ENCODE measurements at places on chromosomes 5 and 9.

DNA sequence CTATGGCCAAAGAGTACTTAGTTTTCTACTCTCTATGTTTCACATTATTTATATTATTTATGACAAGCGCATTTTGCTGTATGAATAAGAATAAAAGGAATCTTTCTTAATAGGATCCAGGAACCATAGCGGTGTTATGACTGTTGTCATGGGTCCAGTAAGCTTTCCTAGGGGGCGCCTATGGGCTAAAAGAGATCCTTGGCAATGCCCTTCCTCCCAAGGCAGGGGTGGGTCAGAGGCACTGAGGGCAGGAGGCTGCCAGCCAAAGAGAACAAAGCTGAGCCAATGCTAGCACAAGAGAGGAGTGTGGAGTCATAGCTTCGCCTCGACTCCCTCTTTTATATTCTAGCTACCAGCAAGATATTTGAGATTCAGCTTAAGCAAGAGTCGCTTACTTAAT lies 98.4 kb upstream of the GNAQ start:
- DNase-seq = no peak

DNA sequence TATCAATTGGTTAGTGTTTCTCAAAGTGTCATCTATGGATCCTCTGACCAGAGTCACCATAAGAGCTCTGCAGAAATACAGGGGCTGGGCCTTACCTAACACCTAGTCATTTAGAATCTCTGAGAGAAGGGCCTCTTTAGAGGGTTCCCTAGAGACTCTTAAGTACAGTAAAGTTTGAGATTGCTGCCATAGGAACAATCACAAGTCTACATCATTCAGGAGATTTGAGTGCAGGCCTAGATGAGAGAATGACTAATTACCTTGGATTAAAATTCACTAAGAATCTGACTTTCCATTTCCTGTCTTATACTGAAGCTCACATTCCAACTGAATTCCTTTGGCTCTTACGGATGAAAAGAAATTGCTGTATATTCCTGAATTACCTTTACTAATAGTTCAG lies 182.1 kb upstream of the PTGER4 start:
- DNase-seq = no peak

GRCh38 chr5:172984244-172984953 lies 828 bp downstream of the ATP6V0E1 start:
- peak; percentile 40 for DNase-seq

DNA sequence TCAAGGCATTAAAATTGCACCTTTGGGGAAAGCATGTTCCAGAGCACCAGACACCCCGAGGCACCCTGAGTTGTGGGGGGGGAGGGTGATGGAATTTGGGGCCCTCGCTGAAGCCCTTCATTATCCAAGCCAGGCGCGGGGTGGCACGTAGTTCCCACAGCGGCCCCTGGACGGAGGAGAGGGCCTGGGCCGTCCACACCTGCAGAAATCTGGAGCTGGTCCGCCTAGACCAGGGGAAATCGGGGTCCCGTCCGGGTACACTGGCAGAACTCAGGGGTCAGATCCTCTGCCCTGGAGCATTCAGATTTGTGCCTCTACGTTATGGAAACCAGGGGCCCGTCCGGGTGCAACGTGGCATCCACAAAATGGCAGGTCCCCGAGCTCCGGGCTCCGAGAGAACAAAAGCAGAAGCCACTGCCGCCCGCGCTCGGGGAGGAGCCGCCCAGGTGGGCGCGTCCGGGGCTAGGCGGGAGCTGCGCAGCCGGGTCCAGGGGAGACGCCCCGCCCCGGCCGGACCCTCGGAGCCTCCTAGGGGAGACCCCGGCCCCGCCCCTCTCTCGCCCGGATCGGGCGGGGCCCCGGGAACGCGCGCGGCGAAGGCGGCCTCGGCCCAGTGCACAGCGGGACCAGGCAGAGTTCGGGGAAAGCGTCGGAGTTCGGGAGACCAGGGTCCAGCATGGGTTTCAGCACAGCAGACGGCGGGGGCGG lies at the start of gene PLEKHG4B:
Gene PLEKHG4B, plus strand, starts transcription at position 613 of the 708 bp plus-strand sequence. Its CDS starts 64 bp downstream, at position 677.
- DNase-seq = peak; percentile 86

DNA sequence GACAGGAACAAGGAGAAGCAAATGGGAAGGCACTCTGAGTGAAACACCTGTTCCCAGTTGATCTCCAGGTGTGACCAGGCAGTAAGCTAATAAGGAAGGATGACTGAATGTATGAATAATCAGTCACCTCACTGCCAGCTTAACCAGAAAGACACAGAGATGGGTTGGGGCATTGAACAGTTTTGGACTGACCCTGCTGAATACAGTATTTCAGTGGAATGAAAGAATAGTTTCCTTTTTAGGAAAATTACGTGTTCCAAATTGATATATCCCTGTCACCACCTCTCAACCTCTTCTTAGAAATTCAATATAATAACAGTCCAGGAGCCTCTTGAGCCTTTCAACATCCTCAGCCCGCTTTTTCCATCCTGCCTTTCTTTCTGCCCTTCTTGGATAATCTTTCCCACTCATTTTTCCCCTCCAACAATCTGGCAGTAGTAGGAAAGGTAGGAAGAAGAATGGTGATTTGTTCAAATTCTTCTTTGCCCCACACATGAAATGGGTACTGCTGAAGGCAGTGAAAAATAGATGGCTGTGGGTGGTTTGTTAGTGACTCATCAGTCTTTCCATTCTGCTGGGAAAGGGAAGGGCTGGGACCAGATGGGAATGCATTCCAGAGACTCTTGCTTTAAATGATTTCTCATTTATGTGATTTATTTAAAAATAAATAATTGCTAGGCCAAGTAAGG lies 117.9 kb downstream of the ZSWIM6 start:
- DNase-seq = no peak

DNA sequence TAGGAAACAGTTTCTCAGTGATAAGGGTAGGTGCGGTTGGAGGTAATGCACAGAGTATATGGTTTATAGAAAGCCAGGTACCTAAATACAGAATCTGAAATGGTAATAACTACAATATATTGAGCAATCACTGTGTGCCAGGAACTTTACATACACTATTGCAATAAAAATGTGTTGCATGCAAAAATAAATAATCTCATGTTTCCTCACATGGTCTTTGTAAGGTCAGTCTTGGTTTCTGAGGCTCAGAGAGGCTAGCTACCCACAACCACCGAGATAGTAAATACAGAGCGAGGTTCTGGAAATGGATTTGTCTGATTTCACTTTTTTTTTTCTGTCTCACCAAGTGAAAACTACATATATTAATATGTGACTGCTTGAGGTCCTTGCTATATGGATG lies 128.9 kb downstream of the CAMK4 start:
- DNase-seq = no peak

DNA sequence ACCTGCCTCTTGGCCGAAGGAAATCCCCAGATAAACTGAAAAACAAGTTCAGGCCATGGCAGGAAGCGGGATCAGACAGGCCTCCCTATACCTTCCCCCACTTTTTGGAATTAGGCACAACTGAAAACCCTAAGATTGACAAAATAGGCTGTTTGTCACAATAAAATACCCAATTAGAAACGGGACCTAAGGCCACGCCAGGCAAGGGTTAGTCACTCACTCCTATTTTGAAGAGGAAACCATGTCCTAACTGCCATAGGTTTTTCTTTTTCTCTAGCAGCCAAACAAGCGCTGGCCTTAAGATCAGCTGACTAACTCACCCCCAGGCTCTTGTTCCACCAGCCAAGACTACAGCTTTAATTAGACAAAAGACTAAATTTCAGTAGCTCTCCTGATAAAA lies 11.9 kb downstream of the FBP2 start:
- DNase-seq = no peak

DNA sequence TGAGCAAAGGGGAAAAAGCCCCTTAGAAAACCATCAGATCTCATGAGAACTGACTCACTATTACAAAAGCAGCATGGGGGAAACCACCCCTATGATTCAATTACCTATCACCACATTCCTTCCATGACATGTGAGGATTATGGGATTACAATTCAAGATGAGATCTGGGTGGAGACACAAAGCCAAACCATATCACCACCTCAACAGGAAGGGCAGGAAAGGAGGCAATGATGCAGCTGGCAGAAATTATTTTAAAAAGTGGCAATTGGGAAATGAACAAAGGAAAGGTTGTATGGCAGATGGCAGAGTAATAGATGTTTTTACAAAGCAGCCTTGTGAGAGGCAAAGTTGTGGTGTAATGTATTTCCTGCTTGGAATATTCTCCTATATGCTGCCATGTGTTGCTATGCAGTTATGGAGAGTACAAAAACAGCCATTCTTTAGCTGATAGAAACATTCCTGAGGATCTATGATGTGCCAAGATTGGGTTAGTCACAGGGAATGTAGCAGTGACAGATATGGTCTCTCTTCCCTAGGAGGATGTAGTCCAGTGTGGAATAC lies 138.8 kb downstream of the SMC2 start:
- DNase-seq = no peak

DNA sequence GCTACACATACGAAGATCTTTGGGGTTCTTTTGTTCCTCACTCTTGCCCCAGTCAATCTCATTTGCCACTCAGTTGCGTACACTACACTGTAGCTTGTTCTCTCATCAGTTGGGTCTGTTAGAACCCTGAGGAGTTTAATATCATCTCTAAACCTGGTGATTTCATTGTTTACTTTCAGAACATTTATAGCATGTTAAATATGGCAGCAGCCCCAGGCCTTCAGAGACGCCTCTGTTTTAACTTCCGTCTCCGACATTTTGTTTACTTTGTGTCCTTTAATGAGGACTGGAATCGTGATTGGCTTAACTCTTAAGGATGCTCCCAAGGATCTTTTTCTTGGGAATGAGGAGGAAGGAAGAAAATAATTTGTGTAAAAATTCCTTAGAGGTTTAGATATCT lies 510.1 kb downstream of the NR2F1-AS1 start:
- DNase-seq = no peak

DNA sequence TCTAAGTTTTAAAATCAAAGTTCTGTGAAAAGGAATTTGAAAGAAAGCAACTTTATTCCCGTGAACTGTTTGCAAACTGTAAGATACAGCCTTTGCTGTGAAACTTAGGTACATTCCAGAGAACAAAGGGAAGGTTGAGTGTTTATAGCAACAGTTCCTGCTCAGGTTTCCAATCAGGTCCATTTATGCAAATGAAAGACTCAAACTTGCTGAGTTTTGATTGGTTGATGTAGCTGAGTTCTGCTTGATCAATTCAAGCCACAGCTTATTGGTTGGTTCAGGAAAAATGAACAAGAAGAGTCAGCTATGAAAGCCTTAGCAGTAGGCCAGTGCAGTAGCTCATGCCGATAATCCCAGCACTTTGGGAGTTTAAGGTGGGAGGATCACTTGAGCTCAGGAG lies 37.9 kb downstream of the SLC27A6 start:
- no peak for DNase-seq

GRCh38 chr5:68200288-68200687 lies 15.3 kb upstream of the PIK3R1 start:
- no peak for DNase-seq

GRCh38 chr5:167835146-167835545 lies 456.3 kb upstream of the WWC1 start:
- no peak for DNase-seq

GRCh38 chr9:134619448-134619982 lies 22.1 kb upstream of the COL5A1 start:
- DNase-seq = no peak

GRCh38 chr9:93126825-93127368 lies 7.2 kb downstream of the NINJ1 start:
- DNase-seq = no peak

DNA sequence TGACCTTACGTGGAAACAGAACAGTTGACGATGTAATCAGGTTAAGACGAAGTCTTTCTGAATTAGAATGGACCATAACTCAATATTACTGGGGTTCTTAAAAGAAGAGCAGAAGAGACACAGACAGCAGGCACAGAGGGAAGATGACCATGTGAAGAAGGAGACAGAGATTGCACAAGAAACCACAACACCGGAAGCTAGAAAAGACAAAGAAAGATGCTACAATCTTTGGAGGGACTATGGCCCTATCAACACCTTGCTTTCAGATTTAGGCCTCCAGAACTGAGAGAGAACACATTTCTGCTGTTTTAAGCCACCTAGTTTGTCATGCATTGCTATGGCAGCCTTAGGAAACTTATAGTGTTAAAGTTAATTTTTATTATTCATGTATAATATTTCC lies 27.1 kb downstream of the CDH9 start:
- no peak for DNase-seq

DNA sequence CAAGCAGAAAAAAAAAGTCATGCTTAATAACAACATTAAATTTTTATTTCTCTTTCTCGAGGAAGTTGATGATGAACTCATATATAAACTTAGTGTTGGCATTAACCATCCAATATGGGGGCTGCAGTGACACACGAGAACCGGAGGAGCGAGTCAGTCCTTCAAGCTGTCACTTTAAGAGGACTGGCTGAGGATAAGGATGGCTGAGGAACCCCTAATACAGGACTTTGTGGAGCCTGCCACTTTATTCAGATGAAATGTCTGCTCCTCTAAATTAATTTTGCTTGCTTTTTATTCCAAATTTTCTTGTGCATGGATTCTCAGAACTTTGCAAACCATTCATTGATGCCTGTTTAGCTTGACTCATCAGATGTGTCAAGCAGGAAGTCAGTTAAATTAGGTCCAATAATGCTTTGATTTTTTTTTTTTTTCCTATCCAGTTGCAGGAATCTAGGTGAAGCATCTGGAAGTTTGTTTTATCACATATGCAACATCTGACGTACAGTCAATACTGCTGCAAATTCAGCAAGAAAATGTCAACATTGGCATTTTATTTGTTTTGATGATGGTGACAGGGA lies 144.2 kb upstream of the COL5A1 start:
- DNase-seq = no peak

GRCh38 chr5:151012862-151013261 lies 7.5 kb upstream of the GPX3 start:
- no peak for DNase-seq

- no peak for DNase-seq
Measured at GRCh38 chr5:41832430-41832829, 37.8 kb downstream of the OXCT1 start.

- DNase-seq = no peak
Measured at GRCh38 chr9:7121055-7121454, 363.3 kb downstream of the KDM4C start.

DNA sequence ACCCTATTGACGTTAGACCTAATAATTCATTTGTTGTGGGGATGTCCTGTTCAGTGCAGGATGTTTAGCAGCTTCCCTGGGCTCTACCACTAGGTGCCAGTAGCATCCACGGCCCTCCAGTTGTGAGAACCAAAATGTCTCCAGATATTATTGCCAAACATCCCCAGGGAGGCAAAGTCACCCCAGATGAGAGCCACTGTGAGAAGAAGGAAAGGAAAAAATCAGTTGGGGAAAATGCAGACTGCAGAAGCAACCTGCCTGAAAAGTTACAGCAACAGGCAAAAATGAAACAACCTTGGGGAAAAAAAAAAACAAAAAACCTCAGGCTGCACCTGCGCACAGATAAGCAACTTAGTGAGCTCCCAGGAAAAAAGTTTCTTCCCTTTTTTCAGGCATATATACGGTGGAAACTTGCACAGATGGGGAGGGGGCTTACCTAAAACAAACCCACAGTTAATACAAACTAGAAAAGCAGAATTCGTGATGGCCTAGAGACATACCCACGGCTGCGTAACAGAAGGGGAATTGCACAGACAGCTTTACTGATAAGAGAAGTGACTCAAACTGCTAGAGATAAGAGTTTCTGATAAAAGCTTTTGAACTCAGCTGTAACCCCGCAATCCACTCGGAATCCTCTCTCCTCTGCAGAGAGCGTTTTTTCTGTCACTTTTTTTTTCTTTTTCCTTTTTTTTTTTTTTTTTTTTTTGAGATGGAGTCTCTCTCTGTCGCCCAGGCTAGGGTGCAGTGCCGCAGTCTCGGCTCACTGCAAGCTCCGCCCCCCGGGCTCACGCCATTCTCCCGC lies 29.8 kb upstream of the FBP1 start:
- peak; percentile 33 for DNase-seq

Data from NCI-H1694 (cell line).